Spleen (tissue), 13 donors: ENCODE measurements at places on chromosomes 3 and 15. TPM values are rescaled to one million over a fixed set of nuclear protein-coding genes. Genes with fewer than 3 reads are reported as not detected.

Gene SOX14
- polyA plus RNA-seq: not detected

Gene RTP3
- polyA plus RNA-seq: not detected

- no peak for DNase-seq
Observed at GRCh38 chr3:53068176-53068575, 22.3 kb upstream of the SFMBT1 start.

DNA sequence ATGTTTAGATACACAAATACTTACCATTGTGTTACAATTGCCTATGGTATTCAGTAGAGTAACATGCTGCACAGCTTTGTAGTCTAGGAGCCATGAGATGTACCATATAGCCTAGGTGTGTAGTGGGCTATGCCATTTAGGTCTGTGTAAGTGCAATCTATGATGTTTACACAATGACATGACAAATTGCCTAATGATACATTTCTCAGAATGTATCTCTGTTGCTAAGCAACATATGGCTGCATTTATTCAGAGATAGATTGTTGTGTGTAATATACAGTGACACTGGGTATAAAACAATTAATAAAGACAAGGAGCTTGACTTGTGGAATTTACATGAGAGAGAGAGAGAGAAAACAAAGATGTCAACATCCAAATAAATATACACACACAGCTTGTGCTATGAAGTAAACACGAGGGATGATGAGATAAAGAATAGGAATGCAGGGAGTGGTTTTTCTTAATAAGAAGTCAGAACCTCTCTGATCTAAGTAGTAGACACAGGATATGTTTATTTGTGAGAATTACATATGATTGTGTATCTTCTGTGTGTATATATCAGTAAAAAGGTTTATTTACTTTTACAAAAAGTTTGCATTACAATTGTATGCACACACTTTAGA lies 110.0 kb downstream of the KCNAB1 start:
- no peak for DNase-seq

Gene ARID3B
- 7.8 TPM for polyA plus RNA-seq

DNA sequence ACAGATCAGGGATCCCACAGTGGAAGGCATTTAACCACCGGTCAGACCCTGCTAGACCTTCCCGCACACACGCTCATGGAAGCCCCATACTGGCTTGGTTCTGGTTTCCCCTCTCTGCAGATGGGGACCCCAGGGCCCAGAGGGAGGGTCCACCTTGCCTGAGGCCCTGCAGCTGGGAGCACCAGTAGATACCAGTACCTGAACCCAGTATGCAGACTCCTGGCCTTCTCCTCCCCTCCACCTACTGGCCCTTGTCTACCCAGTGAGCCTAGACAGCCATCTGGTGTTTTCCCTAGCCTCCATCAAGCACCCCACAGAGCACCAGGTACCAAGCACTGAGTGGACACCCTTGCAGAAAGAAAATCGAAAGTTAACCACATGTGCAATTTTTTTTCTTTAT lies 65.1 kb downstream of the MEGF11 start:
- no peak for DNase-seq

- no peak for DNase-seq
Observed at GRCh38 chr3:124535306-124535705, 194.9 kb upstream of the UMPS start.

GRCh38 chr3:37377670-37378069 lies 203.3 kb upstream of the LRRFIP2 start:
- DNase-seq: no peak

DNA sequence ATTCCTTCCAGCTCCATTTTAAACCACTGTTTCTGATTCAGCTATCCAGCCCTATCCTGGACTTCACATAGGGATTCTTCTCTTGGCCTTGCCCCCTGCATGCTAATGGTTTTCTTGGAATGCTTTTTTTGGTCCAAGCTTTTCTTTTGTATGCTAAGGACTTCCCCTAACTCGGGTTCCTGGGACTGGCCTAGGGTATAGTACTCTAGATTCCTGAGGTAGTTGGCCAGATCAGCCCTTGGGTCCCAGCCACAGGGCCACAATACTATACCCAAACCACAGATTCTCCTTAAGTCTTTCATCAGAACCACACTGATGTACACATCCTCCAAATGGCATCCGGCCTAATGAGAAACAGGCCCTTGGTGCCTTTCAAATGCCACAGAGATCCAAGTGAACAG lies 2.8 kb downstream of the FYCO1 start:
- DNase-seq: no peak

DNA sequence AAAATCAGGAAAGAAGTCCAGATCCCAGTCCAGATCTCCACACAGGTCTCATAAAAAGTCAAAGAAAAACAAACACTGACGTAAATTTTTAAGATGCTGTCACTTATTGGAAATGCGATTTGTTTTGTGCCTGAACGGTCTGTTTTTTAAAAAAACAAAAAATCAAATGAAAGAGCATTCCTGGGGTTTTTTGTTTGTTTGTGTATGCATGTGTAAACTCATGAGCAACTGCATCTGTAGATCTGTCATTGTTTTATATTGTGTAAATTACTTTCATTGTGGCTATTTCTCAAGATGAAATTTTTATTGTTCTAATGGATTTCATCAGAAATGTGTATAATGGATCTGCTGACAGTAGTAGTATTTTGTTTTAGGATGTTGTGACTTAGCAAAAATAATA lies 55.0 kb downstream of the U2SURP start:
- DNase-seq: no peak

DNA sequence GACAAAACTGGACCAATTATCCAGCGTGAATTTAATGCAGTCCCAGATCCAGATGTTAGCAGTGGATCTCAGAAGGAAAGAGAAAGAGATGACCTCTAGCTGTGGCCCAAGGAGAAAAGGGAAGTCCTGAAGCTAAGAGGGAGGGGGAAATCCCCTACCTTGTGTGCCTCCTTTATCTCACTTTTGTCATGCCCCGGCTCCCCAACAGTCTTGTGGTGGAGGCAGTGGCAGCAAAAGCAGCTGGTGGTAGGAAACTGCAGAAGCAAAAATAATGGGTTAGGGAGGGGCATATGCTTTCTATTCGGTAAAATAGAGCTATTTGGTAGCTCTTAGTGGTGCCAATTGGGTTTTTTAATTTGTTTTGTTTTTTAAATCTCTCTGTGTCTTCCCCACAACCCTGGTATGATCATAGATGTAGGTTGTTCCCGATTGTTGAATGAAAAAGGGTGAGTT lies 56.5 kb downstream of the MCTP2 start:
- DNase-seq: peak; percentile 84

DNA sequence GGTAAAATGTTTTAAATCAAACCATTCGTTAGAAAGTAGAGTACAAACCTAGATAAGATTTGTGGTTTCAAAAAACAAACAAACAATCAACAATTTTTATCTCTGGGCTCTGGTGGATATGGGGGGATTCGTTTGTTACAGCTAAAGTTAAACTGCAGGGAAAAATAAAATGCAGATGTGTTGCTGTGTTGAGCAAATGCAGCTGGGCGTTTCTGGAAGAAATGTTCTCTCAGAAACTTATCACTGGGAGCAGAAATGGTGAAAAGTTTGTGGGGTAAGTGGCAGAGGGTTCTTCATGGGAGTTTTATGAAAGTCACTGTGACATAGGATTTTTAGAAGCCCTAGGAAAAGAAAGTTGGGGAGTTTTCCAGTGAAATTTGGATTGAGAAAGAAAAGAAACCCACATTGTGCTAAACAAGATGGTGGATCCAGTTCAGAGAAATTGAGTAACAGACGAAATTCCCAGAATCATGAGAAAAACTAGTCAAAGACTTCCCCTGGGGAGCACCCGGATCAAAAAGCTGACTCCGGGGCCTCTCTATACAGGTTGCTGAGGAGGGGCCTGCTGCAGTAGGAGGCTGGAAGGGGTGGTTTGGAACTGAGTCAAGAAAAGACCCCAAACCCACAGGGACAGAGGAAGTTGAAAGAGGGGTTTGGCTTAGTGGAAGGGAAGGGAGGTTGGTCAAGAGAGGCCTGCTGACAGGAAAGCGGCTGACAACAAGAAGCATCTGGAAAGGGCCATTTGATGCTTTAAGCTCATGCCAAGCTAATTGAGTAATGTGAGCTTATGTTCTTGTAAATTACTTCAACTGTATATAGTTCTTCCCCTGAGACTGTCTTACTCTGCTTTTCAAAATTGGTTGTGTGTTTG lies 108.7 kb downstream of the RARB start:
- no peak for DNase-seq

DNA sequence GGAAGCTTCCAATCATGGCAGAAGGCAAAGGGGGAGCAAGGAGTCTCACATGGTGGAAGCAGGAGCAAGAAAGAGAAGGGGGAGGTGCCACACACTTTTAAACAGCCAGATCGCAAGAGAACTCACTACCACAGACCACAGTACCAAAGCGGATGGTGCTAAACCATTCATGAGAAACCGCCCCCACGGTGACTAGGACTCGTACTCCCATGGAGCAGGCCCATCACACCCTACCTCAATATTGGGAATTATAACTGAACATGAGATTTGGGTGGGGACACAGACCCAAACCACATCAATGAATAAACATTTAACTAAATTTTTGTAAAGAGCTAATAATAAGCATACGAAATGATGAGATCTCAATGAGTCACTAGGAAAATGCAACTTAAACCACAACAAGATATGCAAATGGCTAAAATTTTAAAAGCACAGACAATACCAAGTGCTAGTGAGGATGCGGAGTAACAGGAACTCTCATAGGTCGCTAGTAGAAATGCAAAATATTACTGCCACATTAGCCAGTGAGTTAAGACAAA lies 10.0 kb downstream of the MRPS25 start:
- peak; percentile 77 for DNase-seq

- peak; percentile 58 for DNase-seq
Observed at GRCh38 chr15:41567261-41567660, 8.2 kb downstream of the TYRO3 start.

DNA sequence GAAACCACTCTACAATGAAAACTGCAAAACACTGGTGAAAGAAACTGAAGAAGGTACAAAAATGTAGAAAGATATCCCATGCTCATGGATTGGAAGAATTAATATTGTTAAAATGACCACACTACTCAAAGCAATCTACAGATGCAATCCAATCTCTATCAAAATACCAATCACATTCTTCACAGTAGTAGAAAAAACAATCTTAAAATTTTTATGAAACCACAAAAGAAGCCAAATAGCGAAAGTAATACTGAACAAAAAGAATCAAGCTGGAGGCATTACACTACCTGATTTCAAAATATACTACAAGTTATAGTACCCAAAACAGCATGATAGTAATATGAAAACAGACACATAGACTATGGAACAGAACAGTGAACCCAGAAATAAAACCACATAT lies 36.9 kb downstream of the TXNRD3 start:
- no peak for DNase-seq

Gene NEK4
- 5.5 TPM for polyA plus RNA-seq

Gene TUSC7
- polyA plus RNA-seq: not detected

Gene SH3GL3
- polyA plus RNA-seq: not detected

DNA sequence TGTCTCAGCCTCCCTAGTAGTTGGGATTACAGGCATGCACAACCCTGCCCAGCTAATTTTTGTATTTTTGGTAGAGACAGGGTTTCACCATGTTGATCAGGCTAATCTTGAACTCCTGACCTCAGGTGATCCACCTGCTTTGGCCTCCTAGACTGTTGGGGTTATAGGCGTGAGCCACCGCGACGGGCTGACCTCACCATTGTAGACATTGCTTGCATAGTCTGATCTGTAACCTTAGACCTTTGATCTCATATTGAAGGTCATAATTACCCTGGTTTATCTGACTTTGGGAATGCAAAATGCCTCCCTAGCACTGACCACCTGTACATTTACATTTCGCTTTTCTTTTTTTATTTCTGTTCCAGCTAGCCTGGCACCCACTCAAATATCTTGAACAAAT lies 31.2 kb downstream of the ADGRG7 start:
- DNase-seq: no peak

DNA sequence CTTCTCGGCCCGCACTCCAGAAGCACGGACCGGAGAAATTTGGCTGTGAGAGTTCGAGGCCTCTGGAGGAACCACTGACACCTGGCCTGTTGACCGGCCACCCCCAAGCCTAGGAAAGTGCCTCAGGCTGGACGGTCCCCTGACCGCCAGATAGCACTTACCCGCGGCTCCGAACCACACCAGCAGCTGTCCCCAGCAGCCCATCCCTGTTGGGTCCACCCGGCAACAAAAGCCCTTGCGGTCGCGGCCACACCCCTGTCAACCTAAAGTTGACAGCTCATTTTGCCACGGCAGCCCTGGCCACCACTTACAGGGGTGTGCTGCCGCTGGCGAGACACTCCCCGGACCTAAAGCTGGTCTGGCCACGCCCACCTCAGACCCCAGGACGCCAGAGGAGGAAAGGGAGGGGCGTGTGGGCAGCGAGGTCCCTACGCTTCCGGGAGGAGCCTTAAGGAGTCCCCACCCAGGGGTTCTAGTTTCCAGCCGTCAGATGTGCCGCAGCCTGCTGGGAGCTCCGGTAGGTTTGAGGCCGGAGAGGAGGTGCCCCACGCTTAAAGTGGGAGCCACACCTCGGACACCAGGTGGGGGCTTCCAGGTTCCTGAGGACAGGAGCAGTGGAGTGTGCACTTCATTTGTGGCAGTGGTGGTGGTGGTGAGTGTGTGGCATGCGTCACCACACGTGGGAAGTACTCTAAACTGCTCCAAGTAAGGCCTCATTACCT lies at the start of gene LTK:
LTK (minus strand) TSS at position 322 of the 722 bp plus-strand sequence; CDS start at position 204, 118 bp downstream.
- no peak for DNase-seq

DNA sequence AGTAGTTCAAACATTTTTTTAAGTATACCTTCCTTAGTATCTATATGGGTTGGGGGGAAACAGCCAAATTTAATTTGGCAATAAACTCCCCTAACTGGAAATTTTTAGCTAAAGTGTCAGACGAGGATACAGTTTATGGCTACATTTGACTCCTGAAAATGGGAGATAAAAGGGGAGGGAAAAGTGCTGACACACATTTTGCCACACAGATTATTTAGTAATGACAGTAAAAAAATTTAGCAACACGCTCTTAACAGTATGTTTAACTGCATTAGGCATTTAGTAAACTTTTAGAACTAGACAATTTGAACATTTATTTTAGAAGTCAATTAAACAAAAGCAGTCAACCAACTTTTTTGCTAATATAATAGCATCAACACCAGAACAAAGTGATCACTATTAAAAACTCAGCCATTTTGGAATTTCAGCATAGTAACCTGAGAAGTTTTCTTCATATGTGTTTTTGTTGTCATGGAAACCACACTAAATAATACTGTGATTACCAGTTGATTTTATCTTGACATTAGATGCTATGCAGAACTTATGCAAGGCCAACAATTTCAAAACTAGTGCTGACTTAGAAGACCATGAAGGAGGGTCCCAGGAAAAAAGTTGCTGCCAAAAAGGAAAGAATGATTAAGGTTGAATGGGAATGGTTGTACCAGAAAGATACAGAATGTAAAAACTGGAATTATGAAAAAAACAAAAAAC lies 47.0 kb upstream of the TFG start:
- no peak for DNase-seq

DNA sequence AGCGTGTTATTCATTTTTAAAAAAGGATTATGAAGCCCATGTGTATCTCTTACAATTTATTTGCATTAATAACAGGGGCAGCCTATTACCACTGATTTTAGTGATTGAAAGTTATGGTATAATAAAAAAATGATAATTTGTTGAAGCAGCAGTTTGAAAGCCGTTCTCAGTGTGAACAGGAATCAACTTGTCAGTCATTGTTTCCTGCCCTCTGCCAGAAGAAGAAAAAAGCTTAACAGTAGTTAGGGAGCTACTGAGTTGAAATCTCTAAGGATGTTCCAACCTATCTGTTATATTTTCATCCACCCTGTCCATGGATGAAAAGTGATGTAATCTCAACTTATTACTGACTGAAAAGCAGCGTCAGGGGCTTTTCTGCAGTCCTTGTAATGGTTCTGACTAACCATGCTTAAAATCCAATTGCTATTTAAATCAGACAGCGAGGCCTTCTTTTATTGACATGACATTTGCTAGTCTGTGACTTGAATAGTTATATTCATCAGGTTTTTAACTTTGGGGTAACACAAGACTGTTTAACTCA lies 486.7 kb downstream of the ROBO2 start:
- no peak for DNase-seq
